ENCODE measurements at places on chromosomes 3 and 15.

DNA sequence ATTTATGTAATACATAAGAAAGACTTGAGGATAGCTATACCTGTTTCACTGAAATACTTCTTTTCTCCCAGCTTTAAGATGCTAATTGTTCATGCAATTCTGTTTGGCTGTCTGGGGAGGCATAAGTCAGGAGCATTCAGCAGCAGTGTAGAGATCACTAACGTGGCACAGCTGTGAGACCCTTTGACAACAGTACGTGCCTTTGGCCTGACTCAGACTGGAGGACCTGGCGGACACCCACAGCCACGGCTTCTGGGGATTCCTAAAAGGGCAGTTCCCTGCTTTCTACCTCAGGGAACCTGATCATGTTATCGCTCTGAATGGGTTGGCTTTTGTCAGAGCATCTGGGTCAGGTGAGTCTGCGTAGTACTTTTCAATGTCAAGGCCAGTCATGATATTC lies 295.0 kb upstream of the ICE2 start:
- DNase-seq = no peak

DNA sequence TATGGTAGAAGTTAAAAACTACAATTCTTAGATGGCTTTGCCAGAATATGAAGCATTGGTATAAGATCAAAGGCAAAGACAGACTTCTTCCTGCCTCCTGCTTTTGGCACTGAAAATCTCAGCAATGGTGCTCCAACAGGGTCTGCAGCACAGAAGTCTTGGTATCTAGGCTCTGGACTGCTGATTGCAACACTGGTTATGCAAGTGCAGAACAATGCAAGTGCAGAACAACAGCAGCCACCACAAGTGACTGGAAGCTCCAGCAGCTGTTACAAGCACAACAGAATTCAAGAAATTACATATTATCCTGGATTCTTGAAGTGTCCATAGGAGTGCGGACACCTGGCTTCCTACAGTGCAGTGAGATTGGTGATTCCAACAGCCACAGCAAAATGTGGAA lies 33.7 kb downstream of the ZBTB20 start:
- no peak for DNase-seq

GRCh38 chr3:120756061-120756460 lies 13.5 kb downstream of the GTF2E1 start:
- no peak for DNase-seq

DNA sequence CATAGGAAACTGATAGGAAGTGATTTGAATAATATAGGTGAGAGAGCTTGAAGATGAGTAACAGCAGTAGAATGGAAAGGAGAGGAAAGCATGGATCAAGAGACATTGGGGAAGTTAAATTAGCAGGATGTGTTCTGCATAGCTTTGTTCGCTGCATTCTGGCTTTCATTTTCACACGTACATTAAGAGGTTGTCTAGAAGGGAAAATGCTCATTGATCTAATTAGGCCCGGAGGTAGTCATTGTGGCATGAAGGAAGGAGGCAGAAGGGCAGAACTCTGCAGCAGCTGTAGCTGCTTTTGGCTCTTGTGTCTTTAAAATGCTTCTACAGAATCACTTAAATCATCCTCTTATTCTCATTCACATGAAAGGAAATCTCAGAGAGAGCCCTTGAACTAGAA lies 40.3 kb downstream of the KCNAB1 start:
- DNase-seq = no peak

GRCh38 chr15:64535460-64536243 lies 75.3 kb downstream of the ZNF609 start:
- DNase-seq = no peak

GRCh38 chr3:122100591-122101463 lies 45.7 kb downstream of the CD86 start:
- no peak for DNase-seq

DNA sequence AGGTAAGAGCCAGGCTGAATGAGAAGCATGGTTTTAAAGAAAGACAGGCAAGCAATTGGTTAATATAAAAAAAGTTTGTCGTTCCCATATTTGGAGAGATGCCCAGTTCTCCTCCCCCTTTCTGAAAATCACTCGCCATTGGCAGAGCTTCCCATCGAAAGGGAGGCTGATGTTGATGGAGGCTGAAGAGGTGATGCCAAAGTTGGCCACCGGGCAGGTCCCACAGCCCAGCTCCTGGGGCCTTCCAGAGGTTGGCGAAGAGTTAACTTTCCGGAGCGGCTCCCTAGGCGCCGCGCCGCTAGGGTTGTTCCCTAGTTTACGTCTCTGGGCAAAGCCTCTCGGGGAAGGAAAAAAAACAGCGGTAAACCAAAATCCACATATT lies 793 bp downstream of the PCOLCE2 start:
- DNase-seq = no peak

Data from activated naive CD4-positive, alpha-beta T cell (primary cell).